Testis (tissue), 5 donors: ENCODE measurements at places on chromosomes 13 and 19. TPM values are rescaled to one million over a fixed set of nuclear protein-coding genes. Genes with fewer than 3 reads are reported as not detected.
A peak's percentile ranks its signal among the peaks of the same experiment; 100 is the strongest.

GRCh38 chr13:100088273-100088643, 635 bp upstream of the PCCA start:
- no peak for DNase-seq

- no peak for DNase-seq
Observed at GRCh38 chr13:73215823-73216222, 157.0 kb downstream of the KLF5 start.

KLK4 gene
- 0.55 TPM for total RNA-seq

DNA sequence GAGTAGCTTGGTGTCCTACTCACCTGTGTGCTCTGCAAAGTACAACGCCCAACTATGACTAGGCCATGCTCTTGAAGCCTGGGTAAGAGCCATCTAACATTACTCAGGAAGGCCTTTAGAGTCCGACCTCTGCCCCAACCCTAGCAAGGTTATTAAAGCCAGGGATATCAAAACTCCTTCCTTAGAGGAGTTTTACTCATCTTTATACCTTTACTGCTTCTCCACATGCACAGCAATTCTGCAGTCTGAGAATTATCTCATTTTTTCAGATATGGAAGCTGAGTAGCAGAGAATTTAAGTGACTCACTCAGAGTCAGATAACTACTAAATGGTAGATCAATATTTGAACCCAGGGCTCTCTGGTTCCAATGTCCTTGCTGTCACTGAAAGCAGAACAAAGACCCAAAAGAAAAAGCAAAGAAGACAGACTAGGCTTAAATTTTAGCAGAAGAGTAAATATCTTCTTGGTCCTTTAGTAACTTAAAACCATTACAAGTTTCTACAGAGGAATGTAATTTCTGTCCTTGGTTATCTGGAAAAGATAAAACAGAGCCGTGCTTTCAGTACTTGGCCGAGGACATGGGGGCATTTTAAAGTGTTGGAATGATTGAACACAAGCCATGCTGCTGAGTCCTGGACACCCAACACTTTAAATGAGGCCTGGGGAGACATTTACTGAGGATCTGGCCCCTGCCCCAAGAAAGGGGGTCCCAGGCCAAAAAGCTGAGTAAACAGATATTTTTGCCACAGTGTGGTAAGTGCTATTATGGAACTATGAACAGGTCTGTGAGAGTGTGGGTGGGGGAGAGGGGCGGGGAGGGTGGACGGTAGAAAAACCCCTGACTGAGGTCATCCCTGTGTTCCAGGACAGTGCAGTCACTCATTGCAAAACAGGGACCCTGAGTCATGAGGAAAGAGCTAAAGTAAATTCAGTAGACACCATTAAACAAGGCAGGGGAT, 18.4 kb upstream of the KPNA3 start:
- peak; percentile 27 for DNase-seq

DNA sequence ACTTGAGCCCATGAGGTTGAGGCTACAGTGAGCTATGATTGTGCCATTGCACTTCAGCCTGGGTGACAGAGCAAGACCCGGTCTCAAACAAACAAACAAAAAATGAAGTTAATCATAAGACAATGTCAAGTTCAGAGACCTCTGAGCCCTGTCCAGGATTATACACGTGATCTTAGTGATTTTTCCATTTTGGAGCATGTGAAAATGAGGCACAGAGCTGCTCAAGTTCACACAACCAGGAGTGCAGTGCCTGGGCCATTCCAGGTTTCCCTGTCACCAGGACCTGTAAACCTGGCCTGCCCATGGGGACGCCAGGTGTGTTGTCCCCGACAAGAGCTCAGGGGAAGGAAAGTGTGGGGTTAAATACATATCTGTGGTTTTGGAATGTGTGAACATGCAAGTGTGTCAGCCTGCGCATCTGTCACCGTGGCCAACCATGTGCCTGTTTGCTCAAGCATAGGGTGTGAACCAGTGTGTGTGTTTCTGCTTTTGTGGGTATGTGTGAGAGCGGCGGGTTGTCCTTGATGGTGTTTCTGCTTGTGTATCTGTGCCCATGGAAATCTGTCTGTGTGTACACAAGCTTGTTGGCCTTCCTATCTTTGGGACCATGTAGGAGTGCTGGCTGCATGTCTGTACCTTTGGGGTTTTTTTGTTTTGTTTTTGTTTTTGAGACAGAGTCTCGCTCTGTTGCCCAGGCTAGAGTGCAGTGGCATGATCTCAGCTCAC, 1.5 kb upstream of the FXYD1 start:
- no peak for DNase-seq
